Psoas muscle (tissue), 8 donors: ENCODE measurements at places on chromosomes 7 and 10. TPM values are rescaled to one million over a fixed set of nuclear protein-coding genes. Genes with fewer than 3 reads are reported as not detected.
A peak's percentile ranks its signal among the peaks of the same experiment; 100 is the strongest.

The CALHM2 gene
- polyA plus RNA-seq = 7.8 TPM

The TRIM73 gene
- polyA plus RNA-seq = 0.79 TPM

The HHEX gene
- polyA plus RNA-seq = 1.9 TPM

DNA sequence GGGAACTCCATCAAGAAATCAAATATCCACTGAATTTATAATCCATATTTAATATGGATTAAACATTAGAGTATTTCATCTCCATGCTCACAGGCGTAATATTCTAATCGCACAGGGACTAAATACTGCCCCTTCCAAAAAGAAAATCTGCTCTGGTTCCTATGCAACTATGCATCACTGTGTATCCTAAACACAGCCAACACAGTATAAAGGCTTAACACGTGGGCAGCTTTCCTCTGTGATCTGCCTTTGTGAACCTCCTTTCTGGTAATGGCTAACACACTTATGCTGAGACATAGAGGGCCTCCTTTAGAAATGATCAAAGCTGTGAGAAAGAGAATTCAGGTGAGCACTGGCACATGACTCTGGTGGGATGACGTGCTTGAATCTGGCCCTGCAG is 110.2 kb downstream of the RAB11FIP2 start:
- no peak for DNase-seq

DNA sequence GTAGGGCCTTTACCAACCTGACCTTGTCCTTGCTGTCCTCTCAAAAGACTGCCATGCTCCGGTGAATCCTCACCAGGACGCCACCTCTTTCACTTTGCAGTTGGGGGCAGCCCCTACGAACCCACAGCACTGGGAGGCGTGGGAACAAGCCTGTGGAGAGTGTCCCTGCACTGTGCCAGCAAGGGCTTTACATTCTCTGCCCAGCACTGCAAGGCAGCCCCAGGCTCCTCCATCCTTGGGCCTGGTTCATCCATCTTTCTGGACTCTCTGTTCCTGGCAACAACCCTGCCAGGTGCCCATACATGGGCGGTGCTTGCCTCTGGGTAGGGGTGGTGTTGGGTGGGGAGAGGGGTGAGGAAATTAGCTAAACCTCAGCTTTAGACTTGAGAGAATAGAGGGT is 1.4 kb downstream of the CHAT start:
- no peak for DNase-seq

DNA sequence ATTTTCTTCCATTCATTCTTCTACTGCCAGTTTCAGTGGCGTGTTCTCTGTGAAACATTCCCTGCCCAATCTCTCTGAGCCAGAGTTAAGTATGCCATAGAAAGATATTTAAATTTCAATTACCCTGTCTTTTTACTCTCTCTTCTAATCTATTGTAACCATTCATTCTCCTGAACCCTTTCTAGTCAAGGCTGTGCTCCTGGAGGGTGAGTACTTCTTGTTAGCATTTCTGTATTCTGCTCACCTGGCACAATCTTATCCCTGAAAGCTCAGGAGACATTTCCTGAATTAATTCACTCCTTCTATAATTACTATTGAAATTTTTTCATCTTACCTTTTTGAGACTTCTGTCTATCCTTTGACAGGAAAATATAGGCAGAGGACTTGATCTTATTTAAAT is 271.7 kb downstream of the HGF start:
- no peak for DNase-seq

DNA sequence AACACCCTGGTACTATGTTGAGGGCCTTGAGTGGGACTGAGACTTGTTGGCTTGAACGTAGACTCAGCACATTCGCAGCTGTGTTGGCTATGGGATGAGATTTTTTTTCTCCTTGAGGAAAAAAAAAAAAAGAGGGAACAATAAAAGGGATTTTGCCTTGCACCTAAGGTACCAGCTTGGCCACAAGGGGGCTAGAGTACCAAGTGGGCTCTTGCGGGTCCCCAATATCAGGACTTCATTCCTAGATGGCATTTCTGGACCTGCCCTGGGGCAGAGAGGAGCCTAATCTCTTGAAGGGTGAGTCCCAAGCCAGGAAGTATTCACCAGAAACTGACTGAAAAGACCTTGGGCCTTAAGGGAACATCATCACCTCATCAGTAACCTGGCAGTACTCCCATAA is 1083.6 kb upstream of the PHF14 start:
- DNase-seq = no peak

DNA sequence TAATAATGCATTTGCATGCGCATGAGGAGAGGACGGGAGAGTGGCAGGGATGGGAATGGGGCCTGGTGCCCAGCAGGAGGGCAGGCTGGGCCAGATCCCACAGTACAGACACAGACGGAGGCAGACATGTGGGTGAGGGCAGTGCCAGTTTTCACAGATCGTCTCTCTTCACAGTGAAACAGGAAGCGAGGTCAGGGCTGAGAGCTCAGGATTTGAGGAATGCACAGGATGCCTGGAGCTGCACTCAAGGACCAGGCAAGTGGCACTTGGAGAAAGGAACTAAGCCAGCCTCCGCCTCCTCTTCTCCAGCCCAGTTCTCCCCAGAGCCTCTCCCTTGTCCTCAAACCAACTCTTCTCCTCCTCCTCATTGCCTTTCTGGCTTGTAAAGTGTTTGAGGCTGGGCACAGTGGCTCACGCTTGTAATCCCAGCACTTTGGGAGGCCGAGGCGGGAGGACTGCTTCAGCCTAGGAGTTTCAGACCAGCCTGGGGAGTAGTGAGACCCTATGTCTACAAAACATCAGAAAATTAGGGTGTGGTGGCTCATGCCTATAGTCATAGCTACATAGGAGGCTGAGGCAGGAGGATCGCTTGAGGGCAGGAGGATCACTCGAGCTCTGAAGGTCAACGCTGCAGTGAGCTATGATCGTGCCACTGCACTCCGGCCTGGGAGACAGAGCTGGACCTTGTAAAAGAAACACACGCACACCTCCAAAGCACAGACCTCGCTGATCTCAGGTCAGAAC is 115.2 kb downstream of the HIP1 start:
- no peak for DNase-seq

The GIMAP8 gene
- polyA plus RNA-seq = 4.4 TPM

- no peak for DNase-seq
These were observed 208.2 kb downstream of the WDR11 start for GRCh38 chr10:121059351-121059750.

DNA sequence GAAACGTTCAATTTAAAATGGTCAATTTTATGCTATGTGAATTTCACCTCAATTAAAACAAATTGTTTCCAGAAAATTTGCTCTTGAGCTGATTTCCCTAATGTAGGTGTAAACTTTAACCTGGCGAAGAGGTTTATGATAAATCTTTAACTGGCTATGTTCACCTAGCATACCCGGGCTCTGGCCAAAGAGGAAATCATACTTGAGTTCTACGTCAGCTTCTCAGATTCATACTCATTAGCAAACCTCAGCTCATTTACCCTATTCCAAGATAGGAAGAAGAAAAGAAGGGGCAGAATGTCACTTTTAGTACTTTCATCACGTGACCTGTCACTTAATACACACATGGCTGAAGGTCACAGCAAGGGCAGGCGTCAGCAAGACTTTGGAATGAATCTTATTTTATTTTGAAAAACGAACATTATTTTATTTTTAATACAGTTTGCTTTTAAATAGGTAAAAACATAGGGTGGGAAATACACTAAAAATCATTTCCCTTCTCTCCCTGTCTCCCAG is 97.0 kb downstream of the ABLIM1 start:
- DNase-seq = no peak

GRCh38 chr7:135147341-135147898 is 452 bp upstream of the TMEM140 start:
- DNase-seq = no peak

GRCh38 chr7:74262639-74263398 is 8.6 kb upstream of the RFC2 start:
- DNase-seq = no peak

- DNase-seq = no peak
These were observed 15.9 kb downstream of the FAM149B1 start for GRCh38 chr10:73183667-73184281.

GRCh38 chr10:128150561-128150960 is 24.3 kb upstream of the MKI67 start:
- no peak for DNase-seq

GRCh38 chr10:59098831-59099452 is 77.5 kb upstream of the PHYHIPL start:
- no peak for DNase-seq

The TMEM236 gene
- 0.15 TPM for polyA plus RNA-seq

DNA sequence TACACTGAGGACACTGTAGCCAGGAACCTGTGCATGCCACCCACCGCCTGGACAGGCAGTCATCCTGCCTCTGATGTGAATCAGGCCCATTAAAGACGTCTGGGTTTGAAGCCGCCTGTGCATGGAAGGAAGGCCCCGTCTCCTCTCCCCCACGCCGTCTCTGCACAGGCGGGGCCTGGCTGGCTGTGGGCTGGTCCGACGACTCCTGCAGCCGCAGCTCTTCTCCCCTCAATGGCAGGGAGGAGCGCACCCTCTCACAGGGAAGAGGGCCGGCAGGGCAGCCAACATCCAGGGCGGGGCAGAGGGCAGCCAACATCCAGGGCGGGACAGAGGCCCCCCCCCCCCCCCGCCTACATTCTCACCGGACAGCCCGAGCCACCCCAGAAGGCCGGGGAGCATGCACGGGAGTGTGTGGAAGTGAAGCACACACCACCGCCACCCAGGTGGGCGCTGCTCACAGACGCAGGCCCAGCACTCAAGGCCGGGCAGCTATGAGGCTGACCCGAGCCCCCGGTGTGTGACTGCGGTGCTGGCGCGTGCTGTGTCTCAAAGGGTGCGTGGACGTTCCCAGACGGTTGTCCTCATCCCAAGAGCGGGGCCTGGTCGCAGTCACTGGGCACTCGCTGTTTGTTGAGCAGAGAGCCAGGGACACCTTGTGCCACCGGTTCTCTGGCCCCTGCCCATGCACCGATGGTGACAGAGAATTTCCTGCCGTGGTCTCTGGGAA is 19.1 kb downstream of the DPYSL4 start:
- peak; percentile 33 for DNase-seq

The SHH gene
- 0.01 TPM for polyA plus RNA-seq

DNA sequence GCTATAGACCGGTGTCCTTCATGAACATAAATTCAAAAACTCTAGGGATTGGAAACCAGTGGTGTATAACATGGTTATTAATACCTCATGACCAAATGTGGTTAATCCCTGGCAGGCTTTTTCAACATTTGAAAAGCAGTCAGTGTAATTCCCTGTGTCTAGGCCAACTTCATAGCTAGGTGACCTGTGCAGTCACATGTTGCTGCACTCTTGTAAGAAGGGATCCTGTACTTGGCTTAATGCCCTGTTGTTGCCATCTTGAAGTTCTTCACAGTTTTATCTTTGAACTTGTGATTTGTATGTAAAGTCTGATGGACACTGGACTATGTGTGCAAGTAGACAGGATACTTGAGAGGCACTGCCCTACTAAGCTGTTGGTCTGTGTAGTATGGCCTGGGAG is 39.7 kb downstream of the ZNF33A start:
- DNase-seq = no peak

- no peak for DNase-seq
These were observed 520 bp upstream of the WNT2 start for GRCh38 chr7:117323305-117323850.

The AZGP1 gene
- 2.4 TPM for polyA plus RNA-seq

DNA sequence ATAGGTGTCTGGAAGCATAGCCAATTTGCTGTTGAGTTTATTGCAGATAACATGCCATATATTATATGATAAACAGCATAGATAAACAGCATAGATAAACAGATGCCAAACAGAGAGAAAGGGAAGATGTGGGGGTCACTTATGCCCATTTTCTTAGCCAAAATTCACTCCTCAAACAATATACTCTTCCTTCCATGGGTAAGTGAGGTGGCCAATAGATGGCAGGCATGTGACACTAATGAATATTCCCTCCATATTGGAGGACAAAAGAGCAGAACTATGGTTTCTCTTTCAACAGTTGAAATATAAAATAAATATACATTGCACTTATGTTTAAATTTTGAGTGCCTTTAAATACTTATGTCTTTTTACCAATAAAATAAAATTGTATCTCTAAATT is 1212.8 kb downstream of the REEP3 start:
- DNase-seq = no peak

- peak; percentile 82 for DNase-seq
These were observed at the start of gene PALD1 for GRCh38 chr10:70478191-70479164. Gene PALD1, plus strand, starts transcription at chr10:70478767. Its CDS starts 47,185 bp downstream, at chr10:70525952.

GRCh38 chr10:33113466-33113865 is 155.4 kb upstream of the ITGB1 start:
- DNase-seq = no peak
